ENCODE measurements at places on chromosomes 1 and 21.
A peak's percentile ranks its signal among the peaks of the same experiment; 100 is the strongest.

GRCh38 chr21:20943561-20943997 is 54.6 kb upstream of the NCAM2 start:
- no peak for DNase-seq

GRCh38 chr1:220921971-220922635 is 42.9 kb downstream of the HLX start:
- DNase-seq = no peak

- DNase-seq = no peak
These were observed 110.3 kb upstream of the CHRM3 start for GRCh38 chr1:239276051-239276450.

- no peak for DNase-seq
These were observed 170.2 kb downstream of the PLPP3 start for GRCh38 chr1:56409112-56409691.

DNA sequence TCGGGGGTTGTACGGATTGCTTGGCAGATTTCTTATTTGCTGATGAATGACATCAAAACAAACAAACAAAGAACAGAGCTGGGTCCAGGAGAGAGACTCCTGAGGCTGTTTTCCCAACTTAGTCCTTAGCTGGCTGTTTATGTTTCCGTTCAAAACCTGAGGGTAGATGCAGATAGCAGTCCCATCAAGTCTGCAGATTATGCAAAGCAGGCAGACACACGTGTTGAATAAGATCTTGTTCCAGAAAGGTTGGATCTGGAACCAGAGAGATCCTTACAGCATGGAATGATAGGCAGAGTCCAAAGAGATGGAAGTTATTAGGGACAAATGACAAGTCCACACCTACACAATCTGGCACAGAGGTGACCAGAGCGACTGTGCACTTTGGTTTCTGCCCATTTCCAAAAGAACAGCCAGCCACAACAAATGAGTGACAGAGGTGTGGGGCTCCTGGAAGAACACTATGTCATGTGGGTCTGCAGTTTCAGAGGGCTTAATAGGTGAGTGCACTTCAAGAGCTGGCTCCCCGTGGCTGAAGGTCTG is 65.5 kb downstream of the MAN1C1 start:
- DNase-seq = no peak

- no peak for DNase-seq
These were observed 21.9 kb downstream of the IGFN1 start for GRCh38 chr1:201212461-201213055.

- DNase-seq = no peak
These were observed 32.7 kb upstream of the ASB17 start for GRCh38 chr1:75964760-75965408.

DNA sequence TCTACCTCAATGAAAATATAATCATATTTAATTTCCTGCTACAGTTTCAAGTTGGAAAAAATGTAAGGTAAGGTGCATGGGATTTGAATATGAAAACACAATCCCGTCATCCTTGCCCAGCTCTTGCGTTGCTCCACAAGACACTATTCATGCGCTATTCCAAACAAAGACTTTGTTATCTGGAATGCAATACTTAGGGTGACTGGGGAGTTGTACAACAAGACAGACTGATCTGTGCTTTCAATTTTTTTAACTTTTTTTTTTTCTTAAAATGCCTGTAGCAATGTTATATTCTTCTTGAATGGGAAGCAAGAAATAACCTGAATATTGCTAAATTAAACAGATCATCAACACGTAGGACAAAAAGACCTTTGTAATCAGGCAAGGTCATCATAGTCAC is 1077.2 kb downstream of the TTLL7 start:
- no peak for DNase-seq

GRCh38 chr1:91075233-91076135 is 53.6 kb upstream of the ZNF644 start:
- DNase-seq = no peak

GRCh38 chr1:94031154-94031553 is 89.8 kb downstream of the ABCA4 start:
- DNase-seq = no peak

DNA sequence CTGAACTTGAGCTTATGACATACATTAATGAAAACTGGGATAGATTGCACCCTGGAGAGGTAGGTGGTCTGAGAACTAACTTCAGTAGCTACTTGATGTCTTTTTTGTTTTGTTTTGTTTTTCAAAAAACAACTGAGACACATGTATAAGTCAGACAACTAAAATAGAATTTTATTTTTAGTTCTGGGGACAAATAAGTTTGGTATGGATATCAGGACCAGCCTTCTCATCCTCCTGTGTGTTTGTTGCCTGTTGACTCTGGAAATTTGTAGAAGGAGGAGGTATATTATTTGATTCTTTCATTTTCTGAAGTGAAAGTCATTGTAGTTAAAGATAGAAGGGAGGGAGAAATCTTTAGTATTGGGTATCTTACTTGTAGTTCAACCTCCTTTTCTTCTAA is 41.5 kb downstream of the MTF2 start:
- DNase-seq = no peak

- DNase-seq = peak; percentile 30
These were observed 8.6 kb upstream of the ACTRT2 start for GRCh38 chr1:3012456-3013291.

GRCh38 chr1:93694039-93694438 is 12.4 kb upstream of the BCAR3 start:
- peak; percentile 83 for DNase-seq

DNA sequence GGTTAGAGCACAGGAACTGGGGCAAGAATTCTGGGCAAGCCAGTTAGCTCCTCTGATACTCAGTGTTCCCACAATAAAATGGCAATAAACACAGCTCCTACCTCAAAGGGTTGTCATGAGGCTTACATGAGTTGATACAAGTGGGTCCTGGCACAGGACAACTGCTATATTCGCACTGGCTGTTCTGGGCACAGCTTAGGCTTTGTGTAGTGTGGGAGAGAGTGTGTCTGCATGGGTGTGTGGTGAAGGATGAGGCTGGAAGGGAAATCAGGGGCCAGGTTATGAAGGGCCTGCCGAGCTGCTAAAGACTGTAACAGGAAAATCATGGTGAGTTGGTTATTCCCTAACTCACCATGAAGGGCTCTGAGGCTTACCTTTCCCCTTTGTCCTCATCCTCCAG is 18.7 kb downstream of the ETV3 start:
- DNase-seq = no peak

GRCh38 chr1:153000294-153000693 is 1.3 kb upstream of the SPRR3 start:
- DNase-seq = no peak

DNA sequence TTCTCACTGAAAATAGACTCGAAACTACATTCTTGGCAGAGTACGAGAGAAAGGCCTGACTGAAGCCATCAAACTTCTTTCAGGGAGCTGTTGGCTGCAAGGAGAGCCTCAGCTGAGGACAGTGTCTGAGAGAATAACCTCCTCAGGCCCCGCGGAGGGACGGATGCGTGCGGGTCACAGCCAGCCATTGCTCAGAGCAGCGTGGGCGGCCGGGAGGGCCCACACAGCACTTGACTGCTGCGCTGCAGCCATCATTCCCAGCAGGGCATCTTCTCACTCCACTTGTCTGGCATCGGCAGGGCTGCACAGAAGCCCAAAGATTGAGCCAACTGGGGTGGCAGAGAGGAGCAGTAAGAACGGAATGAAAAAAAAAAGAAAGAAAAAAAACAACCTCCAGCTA is 113.5 kb downstream of the XCL2 start:
- DNase-seq = no peak

- DNase-seq = no peak
These were observed 49.4 kb downstream of the TENT5C start for GRCh38 chr1:117655220-117655577.

DNA sequence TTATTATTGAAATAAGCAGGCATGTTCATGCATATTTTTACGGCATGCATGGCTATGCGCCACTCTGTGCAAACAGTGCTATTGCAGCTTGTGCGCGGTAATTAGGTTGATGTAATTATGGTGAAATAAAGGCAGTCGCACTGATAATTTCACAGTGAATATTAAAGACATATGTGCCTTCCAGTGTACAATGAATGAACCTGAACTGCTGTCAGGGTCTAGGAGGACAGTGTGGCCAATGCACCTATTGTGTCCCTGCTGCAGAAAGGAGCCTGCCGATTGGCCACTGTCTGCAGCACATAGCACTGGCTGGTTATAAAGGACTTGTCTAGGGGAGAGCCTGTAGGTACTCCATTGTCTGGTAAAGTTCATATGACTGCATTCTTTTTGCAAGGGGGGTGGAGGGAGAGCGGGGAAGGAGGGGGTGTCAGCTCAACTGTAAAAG is 340.4 kb downstream of the USP25 start:
- DNase-seq = peak; percentile 46

- no peak for DNase-seq
These were observed 17.6 kb downstream of the TRAF5 start for GRCh38 chr1:211344152-211344618.

- DNase-seq = no peak
These were observed 52.1 kb downstream of the COL6A1 start for GRCh38 chr21:46033410-46034400.

GRCh38 chr1:171501305-171502024 is 16.1 kb downstream of the PRRC2C start:
- DNase-seq = no peak

DNA sequence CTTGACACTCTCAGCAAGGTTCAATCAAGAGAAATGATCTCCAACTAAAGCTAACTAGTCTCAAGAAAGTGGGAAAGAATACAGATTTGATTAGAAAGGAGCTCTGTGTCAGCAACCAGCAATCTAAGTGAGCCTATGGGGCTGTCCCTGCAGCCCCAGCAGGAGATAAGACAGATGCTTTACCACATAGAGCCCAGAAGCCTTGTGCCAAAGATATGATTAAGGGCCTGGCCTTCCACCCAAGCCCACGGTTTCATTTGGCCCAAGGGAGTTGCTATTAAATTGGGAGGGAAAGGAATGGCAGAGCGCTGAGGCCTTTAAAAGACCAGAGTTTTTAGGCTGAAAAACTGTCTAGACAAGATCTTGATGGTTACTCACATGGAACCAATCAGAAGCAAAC is 74.8 kb downstream of the HLCS start:
- DNase-seq = peak; percentile 42

DNA sequence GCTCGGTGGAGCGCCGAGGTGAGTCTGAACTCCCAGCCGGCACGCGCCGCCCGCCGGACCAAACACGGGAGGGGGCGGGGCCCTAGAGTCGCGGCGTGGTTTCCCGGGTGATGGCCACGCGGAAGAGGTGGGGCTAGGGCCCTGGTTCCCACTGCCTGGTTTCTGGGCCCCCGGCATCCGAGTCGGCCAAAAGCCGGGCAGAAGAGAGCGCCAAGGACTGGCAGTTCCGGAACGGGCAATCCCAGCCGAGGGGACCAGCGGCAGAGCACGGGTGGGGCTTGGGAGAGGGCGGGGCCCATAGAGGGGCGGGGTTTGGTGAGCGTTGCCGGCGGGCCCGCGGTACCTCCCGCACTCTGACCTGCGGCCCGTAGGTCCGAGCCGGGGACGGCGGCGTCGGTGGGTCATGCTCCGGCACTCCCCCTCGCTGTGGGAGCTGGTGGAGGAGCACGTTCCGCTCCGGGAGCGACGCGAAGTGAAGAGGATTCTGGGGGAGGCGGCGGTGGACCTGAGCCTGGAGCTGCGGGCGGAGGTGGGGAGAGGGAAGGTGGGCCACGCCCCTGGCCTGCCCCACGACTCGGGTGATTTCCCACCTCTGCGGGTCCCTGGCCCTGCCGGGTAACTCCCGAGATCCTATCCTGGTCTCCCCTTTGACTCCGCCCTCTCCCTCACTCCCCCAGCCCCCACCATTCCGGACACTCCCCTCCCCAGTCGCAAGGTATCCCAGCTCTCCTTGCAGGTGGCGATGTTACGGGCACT is at the start of gene CCDC24:
CCDC24 (plus strand) TSS at position 124 of the 756 bp plus-strand sequence; CDS start at position 404, 280 bp downstream.
- DNase-seq = peak; percentile 86

- peak; percentile 80 for DNase-seq
These were observed 66.8 kb upstream of the RGS7 start for GRCh38 chr1:241423541-241424479.

GRCh38 chr1:225818229-225818628 is 8.3 kb downstream of the EPHX1 start:
- DNase-seq = no peak

DNA sequence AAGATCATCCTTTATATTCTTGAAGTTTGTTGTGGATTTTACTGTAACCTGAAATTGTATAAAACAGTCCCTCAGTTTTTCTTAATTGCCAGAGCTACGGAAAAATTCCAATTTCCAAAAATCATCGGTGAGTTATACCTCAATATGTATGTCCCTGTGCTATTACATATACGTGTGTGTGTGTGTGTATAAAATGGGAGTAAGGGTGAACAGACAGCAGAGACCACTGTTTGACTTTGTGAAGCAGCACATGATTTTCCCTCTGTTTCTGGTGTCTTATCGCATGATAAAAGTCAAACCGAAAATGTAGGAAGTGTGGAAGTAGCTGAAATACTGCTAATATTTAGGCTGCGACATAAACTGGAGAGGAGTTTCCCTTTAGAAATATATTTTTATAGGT is 1.2 kb downstream of the OR2T1 start:
- DNase-seq = peak; percentile 1

DNA sequence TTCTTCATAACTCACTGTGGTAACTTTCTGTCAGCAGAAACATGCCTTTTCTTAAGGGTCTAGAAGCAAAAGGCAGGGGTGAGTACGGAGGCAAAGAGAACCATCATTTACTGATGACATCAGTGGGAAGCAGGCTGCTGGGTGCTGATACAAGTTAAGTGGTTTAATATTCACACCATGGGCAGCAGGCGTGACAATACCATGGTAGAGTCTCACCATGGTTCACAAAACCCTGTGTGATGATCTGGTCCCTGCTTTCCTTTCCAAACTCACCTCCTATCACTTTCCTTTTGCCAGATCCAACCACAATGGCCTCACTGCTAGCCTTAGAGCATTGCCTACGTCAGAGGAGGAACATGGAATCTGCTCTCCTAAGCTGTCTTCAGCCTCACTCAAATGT is 8.7 kb downstream of the MAB21L3 start:
- DNase-seq = no peak

- peak; percentile 57 for DNase-seq
These were observed 392.8 kb upstream of the CAMK1G start for GRCh38 chr1:209190591-209191261.

- DNase-seq = peak; percentile 25
These were observed 147.3 kb downstream of the HS2ST1 start for GRCh38 chr1:87061742-87062156.

GRCh38 chr1:185739967-185740366 is 5.8 kb downstream of the HMCN1 start:
- no peak for DNase-seq

GRCh38 chr1:240000634-240001033 is 91.0 kb upstream of the FMN2 start:
- DNase-seq = peak; percentile 76

DNA sequence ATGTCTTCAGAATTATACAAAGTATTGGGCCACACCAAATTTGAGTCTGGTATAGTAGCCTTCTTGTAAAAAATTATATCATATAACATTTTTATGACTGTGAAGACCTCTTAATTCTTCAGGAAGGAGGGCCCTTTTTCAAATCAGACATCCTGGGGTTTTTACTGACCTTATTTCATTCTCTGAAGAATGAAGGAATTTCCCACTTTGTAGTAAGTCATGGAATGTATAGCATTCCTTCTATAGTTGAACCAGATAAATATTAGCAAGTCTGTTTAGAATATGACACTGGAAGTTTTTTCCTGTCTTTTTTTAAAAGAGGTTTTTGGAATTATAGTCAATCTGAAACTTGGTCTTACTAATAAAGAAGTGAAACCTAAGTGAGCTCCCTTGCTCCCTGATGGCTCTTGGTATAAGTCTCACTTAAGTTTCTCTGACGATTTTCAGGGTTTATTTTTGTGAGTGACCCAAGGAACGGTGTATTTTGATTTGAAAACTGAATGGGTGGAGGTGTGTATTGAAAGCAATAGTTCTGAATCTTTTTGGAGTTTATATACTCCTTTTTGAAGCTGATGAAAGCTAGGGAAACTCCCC is 23.7 kb downstream of the SNX27 start:
- peak; percentile 73 for DNase-seq

- DNase-seq = no peak
These were observed 84.7 kb downstream of the RABGAP1L start for GRCh38 chr1:174244017-174244416.

Data from fibroblast of skin of back (primary cell).